ENCODE measurements at places on chromosomes 4 and X.

DNA sequence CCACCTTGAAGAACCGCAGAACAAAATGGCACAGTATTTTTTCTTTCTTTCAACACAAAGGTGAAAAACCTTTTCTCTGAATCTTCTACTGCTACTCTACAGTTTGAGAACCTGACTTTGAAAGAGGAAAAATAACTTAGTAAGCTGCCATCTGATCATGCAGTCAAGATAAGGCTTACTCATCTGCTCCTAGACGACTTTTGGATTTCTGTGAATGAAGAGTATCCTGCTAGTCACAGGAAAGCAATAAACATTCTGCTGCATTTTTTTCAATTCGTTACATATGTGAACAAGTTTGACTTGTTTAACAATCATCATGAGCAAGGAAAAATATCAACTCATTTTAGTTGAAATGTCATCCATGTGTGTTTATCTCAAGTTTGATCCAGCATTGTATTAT lies 25.2 kb downstream of the TIGD2 start:
- no peak for DNase-seq

- DNase-seq, result no peak
Observed at GRCh38 chr4:122525865-122526264, 69.3 kb upstream of the IL2 start.

- DNase-seq, result no peak
Observed at GRCh38 chr4:76058302-76058701, 16.2 kb upstream of the ART3 start.

- no peak for DNase-seq
Observed at GRCh38 chr4:16259889-16260246, 33.6 kb upstream of the TAPT1 start.

- no peak for DNase-seq
Observed at GRCh38 chrX:129452523-129452922, 70.8 kb downstream of the SMARCA1 start.

DNA sequence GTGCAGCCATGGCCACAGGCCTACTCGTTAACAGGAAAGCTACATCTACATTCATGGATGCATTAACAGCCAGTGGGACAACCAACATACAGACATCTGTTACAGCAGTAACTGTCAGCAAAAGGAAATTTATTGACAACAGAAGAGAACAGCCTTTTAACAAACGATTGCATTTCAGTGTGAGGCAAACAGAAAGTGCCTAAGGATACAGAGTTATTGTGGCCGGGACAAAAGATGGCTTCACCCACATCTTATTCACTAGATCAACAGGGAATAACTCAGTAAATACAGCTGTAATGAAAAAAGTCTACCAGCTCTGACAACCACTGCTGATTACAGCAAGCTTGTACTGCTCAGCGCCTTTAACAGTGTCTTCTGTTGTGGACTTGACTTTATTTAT lies 61.5 kb upstream of the TBL1X start:
- DNase-seq, result no peak

DNA sequence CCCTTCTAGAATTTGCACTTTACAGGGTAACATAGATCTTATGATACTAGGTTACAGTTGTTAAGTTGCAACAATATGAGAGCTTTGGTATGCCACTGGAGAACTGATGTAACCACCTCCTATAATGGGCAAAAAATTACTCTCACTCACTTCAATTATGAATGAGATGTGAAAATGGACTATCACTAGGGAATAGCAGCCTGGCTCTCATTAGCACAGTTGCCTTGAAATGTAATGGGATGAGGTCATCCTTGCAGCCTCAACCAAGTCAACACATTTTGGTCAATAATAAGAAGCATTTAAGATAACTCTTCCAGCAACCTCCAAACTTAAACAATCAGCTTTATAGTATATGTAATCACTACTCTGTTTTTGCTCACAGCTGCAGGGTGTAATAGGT lies 69.4 kb downstream of the TBC1D9 start:
- no peak for DNase-seq

GRCh38 chr4:74716436-74716765 lies 77.9 kb downstream of the BTC start:
- DNase-seq, result no peak

- no peak for DNase-seq
Observed at GRCh38 chr4:174274436-174274835, 9.0 kb downstream of the FBXO8 start.

GRCh38 chr4:113141901-113142346 lies 92.5 kb downstream of the ANK2 start:
- DNase-seq, result no peak

DNA sequence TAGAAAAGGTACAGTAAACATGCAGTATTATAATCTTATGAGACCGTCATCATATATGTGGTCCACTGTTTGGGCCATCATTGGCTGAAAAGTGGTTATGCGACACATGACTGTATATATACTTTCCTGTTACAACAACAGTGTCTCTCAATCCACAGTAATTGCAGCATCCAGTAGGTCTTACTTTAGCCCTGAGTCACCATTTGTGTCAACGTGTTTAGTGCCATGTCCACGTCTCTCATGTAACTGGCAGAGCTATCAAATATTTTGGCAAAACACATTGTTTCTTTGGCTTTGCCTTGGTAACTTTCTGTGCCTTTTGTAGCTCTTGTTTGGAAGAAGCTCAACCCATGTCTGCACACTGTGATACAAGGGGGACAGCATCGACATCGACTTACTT lies 73.8 kb downstream of the CD38 start:
- DNase-seq, result no peak

DNA sequence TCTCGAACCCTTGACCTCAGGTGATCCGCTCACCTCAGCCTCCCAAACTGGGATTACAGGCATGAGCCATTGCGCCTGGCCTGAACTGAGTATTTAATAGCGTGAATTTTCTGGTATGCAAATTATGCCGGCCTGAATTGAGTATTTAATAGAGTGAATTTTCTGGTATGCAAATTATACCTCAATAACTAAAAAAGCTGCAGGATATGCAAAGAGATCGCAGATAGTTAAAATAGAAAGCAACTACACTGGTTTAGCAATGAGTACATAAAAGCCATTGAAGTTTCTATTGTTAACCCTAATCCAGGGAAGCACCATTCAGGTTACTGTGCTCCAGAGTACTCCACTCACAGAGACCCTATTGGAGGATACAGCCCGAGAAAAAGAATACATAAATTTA lies 22.8 kb downstream of the FBXW7 start:
- DNase-seq, result no peak

DNA sequence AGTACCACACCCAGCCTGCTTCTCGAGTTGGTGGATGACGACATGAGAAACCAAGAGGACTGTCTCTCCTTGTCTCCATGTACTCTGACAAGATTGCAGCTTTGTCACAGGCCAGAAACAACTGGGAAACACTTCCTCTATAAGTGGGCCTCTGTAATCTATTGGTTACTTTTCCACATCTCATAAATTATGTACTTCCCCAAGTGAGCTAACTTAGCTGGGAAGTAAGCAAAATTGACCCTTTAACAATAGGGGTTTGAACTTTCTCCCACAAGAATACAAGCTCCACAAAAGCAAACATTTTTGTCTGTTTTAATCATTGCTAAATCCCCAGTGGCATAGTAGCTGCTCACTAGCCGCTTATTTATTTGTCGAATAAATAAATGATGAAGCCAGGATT lies 14.1 kb upstream of the USO1 start:
- no peak for DNase-seq

DNA sequence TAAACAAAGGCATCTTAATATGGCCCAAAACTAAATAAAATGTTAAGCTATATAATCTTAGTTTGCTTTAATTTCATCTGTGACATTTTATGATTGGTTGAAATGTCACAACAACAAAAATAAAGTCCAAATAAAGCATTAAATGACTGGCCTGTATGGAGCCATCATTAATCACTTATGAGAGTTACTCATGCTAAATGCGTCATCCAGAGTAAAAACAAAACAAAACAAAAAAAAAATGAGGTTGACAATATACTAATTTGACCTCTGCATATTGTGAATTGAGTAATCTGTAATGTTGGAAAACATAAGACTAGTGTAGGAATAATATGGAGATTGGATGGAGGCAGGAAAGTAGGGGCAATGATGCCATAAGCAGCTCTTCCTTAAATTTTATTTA lies 139.7 kb downstream of the MAPK10 start:
- no peak for DNase-seq

- DNase-seq, result no peak
Observed at GRCh38 chr4:84264652-84265051, 234.4 kb downstream of the NKX6-1 start.

DNA sequence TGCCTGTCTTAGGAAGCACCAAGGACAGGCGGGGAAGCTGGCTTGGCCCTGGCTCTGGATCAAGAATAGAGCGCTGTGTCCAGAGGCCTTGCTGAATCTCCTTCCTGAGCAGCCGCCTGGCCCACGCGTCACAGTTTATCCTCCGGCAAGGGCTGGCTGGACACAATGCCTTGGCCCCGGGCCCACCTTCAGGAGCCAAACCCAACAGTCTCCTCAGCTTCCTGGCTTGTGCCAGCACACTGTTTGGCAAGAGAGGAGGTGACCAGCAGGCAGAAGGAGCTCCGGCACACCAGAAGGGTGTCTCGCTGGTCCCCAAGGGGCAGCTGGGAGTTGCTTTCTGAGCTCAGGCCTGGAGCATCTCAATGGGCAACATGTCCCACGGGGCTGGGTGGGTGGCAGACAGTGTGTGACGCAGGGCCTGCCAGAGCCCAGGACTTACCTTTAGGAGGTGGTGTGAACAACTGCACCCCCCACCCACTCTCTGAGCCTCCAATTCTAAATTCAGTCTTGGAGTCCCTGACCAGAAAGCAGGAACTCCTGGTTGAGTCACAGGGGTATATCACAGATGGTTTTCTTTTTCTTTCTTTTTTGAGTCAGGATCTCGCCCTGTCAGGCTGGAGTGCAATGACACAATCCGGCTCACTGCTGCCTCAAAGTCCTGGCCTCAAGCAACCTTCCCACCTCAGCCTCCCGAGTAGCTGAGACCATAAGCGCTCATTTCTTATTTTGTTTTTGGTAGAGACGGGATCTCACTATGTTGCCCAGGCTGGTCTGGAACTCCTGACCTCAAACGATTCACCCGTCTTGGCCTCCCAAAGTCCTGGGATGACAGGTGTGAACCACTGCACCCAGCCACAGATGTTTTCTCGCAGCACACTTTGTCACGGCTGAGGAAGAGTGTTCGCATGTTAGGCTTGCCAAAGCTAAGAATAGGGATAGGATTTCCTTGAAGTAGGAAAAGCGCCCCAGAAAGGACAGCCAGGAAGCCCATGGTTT lies 361.2 kb downstream of the BCOR start:
- no peak for DNase-seq

DNA sequence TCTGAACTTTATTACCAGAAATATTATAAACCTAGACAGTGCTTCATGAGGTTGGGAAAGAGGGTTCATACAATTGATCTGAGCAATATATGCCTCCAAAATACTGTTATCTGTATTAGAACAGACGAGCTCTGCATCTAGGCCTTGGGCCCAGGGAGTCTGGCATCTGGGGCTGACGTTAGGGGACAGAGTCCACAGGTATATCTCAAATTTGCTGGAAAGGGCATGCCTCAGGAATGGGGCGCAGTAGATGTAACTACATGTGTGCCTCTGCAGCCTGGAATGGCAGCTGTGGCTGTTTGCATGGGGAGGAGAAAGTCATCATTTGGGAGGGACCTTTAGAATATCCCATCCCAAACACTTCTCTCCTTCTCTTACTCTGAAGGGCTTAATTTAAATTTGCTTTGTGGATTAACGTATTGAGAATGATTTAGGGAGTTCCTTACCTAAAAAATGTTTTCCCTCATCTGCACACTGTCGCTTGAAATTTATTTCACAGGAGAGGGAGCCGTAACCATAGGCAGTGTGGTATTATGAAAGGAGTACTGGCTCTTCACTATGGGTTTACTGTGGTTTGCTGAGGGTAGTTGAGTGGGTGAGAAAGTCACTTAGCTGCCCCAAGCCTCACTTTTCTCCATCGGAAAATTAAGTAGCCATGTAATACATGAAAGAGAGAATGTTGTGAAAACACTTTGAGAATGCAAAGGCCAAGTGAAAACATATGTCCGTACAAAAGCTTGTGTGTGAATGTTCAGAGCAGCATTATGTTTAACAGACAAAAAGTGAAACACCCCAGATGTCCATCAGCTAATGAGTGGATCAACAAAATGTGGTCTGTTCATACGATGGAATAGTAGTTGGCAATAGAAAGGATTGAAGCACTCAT lies 5.9 kb downstream of the ADD1 start:
- no peak for DNase-seq

DNA sequence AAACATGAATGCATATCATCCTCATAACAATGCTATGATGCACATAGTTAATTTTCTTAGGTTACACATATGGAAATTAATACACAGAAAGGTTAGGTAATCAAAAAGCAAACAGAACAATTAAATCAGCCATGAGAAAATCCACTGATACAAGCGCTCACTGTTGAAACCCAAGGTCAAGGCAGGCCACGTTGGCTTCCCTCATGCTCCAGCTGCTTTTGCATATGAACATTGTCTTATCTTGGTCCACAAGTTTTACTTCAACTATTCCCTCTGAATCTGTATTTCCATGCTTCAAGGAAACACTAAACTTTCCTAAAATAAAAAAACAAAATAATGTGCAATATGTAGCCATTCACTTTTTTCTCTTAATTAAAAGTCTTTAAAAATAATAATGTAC lies 34.5 kb upstream of the PLA2G12A start:
- no peak for DNase-seq

DNA sequence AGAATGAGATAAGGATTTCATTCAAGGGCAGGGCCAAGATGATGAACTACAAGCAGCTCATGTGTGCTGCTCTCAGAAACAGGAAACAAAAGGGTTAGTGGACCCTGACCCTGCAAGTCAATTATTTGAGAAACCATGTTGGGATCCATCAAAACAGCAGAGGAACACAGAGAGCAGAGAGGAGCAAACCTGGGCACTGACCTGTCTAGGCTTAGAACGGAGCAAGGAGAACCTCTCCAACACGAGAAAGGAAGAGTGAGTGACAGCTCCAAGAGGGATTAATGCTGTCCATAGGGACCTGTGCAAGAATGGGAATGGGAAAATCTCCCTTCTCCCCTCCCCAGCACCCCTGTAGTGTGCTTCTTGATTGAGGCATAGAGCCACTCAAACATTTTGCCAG lies 53.9 kb upstream of the UGT2B4 start:
- DNase-seq, result no peak

- DNase-seq, result no peak
Observed at GRCh38 chrX:34467437-34467836, 189.6 kb downstream of the TMEM47 start.

GRCh38 chrX:40094900-40095582 lies 2.7 kb downstream of the BCOR start:
- no peak for DNase-seq

DNA sequence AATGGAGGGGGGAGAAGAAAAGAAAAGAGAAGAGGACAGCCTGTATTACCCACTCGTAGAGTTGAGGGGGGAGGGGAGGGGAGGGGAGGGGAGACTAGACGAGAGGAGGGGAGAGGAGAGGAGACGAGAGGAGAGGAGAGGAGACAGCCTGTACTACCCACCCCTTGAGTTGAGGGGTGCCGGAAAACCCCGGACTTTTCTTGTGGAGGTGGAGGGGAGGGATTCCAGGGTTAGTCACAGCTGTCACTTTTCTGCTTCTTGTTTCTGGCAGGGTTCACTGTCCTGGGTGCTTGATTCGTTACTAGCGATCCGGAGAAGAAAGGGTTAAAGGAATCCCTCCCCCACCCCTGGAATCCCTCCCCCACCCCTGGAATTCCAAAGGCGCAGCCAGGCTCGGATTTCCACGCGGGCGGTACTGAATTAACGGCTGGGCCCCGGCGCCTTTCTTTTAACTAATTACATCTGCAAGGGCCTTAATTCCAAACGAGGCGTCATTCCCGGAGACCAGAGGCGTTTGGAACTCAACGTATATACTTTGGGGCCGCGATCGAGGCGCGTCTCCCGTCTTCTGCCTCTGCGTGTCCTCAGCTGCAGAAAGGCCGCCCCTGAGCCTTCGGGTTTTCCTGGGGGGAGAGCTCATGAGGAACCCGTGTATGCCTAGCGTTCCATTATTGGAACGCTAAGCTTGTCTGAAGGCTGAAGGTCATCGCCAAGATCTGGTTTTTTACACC lies 20.1 kb upstream of the CSF2RA start:
- DNase-seq, result peak; percentile 91
